ENCODE measurements at places on chromosomes 3 and 15.

GRCh38 chr3:194374935-194375334 lies 5.4 kb upstream of the LRRC15 start:
- no peak for DNase-seq

- DNase-seq = no peak
Observed at GRCh38 chr3:19888428-19889152, 45.4 kb downstream of the EFHB start.

DNA sequence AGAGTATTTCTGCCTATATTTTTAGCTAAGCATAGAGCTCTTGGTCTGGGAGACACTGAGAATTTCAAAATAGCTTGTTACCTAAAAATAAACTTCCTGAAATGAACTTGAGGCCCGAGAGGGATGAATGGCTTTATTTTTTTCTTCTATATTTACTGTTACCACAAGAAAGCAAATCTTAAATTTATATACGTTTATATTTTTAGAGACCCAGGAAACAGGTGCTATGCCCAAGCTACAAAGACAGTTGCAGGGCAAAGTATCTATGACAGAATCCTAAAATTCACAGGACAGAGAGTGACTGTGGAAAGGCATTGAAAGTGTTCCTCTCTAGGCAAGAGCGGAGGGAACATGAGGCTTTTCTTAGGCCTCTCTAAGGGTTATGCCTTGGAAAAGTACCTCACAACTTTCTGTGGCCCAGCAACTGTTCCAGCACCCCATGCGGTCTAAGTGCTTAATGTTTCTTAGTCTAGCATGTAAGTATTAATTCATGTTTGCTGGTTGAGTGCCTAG lies 36.5 kb downstream of the TGFBR2 start:
- no peak for DNase-seq

GRCh38 chr3:142796823-142797222 lies 73.0 kb downstream of the TRPC1 start:
- no peak for DNase-seq

- DNase-seq = no peak
Observed at GRCh38 chr3:54366839-54367238, 244.5 kb downstream of the CACNA2D3 start.

DNA sequence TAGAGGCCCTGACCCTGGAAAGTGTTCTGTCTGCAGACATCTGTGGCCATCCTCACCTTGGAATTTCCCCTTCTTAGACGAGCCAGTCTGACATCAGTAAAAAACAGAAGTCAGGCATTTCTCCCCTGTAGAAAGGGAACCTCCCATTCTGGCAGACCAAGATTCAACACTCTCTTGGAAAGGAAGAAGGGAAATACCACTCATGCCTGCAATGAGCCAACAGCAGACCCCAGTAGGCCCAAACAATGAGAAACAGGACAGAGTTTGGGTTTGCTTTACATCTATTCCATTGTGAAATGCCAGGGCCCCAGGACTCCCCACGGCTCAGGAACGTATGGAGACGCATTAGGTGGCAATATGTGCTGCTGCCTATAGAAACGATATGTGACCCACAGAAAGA lies 264.0 kb upstream of the NSMCE3 start:
- DNase-seq = no peak

DNA sequence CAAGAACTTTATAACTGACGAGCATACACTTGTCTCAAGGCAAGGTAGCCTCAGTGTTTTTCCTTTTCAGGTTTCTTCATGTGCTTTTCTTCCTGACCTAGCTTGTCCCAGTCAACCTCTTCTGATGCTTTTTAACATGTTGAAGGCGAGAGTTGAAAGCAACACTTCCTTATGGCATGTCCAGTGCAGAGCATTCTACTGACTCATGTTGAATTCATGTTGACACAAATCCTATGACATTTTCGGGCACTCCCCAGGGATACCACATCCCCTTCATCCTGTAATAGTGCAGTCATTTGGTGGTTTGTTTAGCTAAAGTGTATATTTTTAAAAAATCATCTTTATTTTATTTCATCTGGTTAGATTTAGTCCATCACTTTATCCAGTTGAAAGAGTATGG lies 75.9 kb upstream of the CBLB start:
- DNase-seq = no peak

GRCh38 chr15:85607842-85608241 lies 186.9 kb downstream of the KLHL25 start:
- DNase-seq = peak; percentile 82

DNA sequence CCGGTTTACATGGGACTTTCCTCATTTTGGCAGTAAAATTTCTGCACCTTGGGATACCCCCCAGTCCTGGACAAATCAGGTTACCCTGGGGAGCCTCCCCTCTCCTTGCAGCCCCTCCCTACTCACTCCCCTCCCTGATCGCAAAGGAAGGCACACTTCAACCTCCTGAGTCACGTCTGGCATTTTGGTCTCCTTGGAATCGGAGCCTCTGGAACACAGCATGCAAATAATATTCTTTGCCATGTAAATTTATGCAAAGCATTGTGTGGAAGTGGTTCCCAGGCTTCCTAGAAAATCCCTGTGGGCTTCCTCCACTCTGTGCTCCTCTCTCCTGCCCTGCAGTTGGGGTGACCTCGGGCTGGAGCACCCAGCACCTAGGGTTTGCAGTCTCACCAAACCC lies 11.6 kb downstream of the SCN5A start:
- DNase-seq = no peak

DNA sequence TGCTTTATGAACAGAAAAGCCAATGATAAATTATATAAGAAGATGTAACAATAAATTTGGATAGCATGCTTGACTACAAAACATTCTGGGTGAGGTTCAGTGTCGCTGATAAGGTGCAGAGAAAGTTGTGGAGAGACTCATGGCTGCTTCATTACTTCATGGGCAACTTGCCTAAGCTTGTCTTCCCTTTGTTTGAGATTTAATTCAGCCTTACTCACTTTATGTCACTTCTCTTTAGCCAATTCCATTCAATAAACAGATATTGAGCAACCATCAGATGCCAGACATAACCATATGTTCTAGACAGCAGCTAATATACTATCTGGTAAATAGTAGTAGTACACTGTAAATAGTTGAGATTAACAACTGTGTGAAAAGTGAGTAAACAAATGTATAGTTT lies 401.5 kb upstream of the FRG2C start:
- DNase-seq = no peak

GRCh38 chr3:138367911-138368310 lies 19.5 kb downstream of the MRAS start:
- DNase-seq = no peak

DNA sequence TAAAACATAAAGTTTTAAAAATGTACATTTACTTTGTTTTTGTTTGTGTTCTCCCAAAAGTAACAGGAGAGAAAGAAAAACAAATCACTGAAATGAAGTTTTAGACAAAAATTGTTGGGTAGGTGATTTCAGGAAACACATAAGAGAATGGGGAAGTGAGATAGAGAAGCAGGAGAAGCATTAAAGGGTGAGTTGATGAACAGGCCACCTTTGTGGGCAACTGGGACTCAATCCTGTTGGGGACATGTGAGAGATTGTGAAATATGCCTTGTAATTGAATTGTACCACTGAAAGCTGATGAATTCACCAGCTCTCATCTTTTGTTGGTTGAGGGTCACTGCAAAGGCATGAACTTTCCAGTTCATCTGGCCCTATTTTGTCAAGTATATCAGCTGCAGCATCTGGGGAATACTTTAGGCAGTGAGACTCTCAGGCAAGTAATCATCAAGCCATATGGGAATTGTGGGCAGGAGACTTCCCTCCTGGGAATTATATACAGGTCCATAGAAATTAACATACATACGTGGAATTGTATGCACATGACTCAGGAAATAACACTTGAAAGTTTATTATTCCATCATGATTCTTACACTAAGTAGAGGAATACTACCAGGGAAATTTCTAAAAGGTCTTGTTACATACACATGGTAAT lies 181.0 kb downstream of the ZBBX start:
- no peak for DNase-seq

DNA sequence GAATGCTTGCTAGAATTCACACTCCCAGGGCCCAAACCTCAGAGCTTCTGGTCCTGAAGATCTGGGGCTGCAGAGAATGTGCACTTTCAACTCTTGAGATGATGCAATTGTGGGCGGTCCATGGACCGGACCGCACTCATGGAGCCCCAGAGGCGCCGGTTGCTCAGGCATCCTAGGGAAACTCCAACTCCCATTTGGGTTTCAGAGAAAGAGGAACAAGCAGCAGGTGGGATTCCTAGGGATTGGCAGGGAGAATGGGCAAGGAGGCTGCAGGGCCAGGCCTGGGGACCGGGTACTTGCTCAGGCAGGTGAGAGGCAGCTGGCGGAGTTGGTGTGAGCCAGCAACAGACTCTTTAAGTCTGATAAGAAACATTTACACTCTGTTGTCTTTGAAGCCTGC lies 3.5 kb downstream of the NOX5 start:
- DNase-seq = no peak

DNA sequence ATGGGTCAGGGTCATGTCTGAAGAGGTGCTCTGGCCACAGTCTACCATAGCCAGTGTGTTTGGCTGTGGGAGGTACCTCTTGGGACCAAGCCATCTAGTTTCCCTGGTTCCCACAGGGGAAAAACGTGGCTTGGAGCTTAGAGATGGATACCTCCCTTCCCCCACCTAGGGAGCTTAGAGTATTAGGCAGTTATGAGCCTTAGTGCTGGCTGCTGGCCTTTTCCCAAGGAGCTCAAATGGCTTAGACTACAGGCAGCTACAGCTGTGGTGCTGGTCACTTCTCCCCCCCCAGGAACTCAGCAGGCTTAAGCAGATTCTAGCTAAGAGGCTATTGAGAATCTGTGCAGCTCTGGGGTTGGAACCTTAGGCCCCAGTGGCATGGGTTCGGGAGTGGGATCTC lies 591.2 kb downstream of the NSUN3 start:
- no peak for DNase-seq

GRCh38 chr15:40354408-40355171 lies 3.4 kb upstream of the DISP2 start:
- peak; percentile 51 for DNase-seq

DNA sequence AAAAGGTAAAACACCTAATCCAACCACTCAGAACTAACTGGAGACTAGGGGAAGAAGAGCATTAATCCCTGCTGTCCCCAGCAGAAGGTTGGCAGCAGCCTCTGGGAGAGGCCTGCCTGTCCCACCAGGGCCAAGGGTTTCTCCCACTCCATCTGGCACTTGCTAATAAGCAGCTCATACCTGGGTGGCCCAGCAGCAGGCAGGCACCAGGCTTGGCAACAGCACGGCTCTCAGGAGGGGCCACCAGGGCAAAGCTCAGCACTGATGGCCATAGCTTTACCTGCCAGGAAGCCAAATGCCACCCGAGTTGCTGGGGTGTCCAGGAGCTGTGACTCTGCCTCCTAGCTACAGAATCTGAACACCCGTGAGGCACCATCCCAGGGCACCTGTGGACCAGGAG lies 58.3 kb downstream of the BOC start:
- DNase-seq = no peak

DNA sequence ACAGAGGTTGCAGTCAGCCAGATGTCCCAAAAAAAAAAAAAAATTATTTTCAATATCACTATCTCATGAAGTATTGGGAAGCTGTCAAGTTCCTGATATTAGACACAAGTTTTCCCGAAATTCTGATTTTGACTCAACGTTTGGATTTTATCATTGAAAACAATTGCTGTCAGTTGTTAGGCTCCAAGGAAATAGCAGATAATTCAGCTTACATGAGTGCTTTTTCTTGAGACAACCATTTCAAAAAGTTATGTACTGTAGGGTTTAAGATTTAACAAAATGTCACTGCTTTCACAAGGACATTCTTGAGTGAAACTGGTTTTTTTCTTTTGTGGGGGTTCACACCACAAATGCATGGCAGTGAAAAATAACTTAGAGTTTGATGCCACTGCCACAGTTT lies 9.3 kb upstream of the SETD5 start:
- DNase-seq = no peak

DNA sequence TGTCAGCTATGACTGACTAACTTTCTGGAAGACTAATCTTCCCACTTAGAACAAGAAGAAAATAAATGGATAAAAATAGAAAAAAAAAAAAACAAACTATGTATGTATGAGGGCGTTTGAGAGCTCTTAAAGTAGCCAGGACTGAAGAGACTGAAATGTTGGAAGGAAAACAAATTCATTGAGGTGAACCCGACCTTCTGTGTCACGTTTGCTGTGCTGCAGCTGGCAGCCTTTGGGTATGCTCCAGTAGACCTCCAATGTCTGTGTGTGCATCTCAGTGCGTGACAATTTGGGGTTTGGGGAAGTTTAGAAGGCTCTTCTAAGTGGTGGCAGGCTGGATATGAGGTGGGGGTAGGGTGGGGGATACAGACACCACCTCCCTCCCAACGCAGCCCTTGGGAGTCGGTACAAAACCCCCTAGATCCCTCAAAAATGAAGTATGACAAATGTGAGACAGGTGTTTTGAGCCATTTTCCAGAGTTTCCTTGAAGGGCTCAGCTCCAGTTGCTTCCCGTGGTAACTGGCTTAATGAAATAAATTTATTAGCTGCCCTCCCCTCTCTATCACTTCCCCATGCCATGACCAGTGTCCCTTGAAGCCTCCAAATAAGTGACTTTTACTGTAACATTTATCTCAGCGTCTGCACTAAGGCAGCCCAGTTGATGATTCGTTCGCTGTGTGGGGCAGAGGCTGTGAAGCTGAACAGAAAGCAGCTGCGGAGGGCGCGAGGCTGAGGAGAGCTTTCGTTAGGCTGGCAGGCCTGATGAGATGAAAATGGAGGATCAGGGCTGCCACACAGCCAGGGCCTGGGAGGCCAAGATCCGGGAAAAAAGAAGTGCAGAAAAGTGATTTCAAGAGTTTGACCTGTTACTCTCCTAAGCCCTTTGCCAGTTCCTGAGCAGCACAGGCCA lies 34.9 kb upstream of the GABRB3 start:
- no peak for DNase-seq

DNA sequence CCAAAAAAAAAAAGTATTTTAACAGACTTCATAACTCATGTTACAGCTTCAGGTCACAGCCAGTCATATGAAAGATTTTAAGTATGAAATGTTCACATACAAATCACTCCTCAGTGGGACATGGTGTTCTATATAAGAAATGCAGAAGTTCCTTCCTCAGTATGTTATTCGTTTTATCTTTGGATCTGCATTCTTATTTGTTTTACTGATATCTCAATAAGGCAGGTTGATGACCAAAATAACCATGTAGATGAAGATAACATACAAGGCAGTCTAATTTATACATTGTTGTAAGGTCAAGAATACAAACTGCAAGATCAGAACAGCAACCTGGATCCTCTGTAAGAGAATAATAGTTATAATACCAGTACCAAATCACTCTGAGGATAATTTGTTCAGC lies 75.6 kb downstream of the CHAC1 start:
- no peak for DNase-seq

DNA sequence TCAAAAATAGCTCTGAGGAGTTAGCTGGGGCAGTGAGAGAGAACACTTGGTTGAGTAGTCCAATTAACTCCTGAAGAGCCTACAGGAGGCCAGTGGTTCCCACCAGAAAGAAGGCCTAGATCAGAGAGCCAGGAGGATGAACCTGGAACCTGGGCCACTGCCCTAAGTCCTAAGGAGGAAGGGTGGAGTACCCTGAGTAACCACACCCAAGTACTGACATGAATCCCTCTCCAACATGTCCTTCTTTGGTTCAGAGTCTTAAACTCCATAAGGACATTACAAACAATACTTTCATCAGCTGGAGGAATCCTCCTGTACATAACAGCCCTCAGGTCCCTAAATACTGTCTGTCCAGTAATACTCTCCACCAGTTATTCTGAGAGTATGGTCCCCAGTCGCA lies 25.6 kb upstream of the C3orf62 start:
- no peak for DNase-seq

All from SK-MEL-5 (cell line).